ENCODE measurements at places on chromosomes 7 and 10. TPM values are rescaled to one million over a fixed set of nuclear protein-coding genes. Genes with fewer than 3 reads are reported as not detected.

CRYGN gene
- total RNA-seq: not detected

METTL27 gene
- 1.9 TPM for total RNA-seq

APBB1IP gene
- 0.26 TPM for total RNA-seq

AHCYL2 gene
- 16.3 TPM for total RNA-seq

ZKSCAN1 gene
- total RNA-seq: 50.1 TPM

DNA2 gene
- total RNA-seq: 2.8 TPM

SLIT1 gene
- total RNA-seq: 0.07 TPM

GDF2 gene
- total RNA-seq: not detected

OR2F2 gene
- total RNA-seq: not detected

TFR2 gene
- total RNA-seq: 1.9 TPM

PRKG1 gene
- total RNA-seq: 27.2 TPM

GARIN1A gene
- total RNA-seq: 1.3 TPM

CCDC172 gene
- total RNA-seq: not detected

MBL2 gene
- not detected for total RNA-seq

OR9A2 gene
- not detected for total RNA-seq

NKX1-2 gene
- not detected for total RNA-seq

CALML5 gene
- total RNA-seq: not detected

STEAP1B gene
- 23.4 TPM for total RNA-seq

FFAR4 gene
- not detected for total RNA-seq

CALD1 gene
- 684 TPM for total RNA-seq

SUN3 gene
- not detected for total RNA-seq

Measured in smooth muscle cell of the pulmonary artery (primary cell).